Activated CD4-positive, alpha-beta T cell treated with anti-CD3 and anti-CD28 coated beads for 48 hours (primary cell): ENCODE measurements at places on chromosomes 4 and X.

GRCh38 chr4:185424905-185425646 lies 688 bp downstream of the UFSP2 start:
- DNase-seq = no peak

DNA sequence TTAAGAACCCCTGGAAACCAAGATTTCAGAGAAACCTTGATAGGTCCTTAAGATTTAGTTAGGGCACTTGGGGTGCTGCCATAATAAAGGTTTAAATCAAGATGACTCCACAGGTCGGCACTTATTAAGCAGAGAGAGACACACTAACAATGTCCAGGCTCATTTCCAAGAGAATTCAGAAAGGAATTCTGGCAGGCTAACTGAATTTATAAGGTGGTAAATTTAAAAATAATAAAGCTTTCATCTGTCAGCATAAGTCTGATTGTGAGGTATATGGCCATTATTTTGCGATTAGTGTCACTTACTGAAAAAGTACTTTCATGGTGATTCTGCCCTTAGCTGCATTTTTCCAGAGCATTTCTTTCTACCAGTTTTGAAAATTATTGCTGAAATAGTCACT lies 472.7 kb downstream of the ARAP2 start:
- DNase-seq = no peak

DNA sequence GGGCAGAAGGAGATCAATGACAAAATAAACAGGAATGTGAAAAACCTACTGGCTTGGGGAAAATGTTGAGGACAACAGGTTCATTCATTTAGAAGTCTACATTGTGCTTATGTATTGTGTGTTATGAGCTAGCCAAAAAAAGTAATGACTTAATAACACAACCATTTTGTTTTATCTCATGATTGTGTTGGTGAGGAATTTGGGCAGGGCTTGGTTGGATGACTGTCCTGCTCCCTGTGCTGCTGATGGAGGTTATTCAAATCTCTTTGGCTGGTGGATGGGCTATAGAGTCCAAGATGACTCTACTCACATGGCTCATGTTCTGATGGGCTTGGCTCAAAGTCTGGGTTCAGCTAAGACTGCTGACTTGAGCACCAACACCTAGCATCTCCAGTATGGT lies 116.3 kb downstream of the HS3ST1 start:
- no peak for DNase-seq

DNA sequence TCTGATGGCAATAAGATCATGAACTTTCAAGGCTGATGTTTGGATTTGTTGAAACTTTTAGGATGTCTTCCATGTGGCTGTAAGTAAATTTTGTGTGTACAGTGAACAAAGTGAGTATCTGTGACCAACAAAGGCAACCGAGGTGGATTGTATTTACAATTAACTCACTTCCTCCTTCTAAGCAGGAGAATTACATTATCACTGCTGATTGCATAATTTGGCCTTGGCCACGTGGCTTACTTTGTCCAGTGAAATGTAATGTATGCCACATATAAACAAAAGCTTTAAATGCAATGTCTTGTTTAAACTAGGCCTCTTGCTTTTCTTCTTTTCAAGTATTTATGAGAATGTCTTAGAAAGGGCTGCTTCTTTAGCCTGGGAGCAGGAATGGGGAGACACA lies 66.3 kb upstream of the MAD2L1 start:
- no peak for DNase-seq

DNA sequence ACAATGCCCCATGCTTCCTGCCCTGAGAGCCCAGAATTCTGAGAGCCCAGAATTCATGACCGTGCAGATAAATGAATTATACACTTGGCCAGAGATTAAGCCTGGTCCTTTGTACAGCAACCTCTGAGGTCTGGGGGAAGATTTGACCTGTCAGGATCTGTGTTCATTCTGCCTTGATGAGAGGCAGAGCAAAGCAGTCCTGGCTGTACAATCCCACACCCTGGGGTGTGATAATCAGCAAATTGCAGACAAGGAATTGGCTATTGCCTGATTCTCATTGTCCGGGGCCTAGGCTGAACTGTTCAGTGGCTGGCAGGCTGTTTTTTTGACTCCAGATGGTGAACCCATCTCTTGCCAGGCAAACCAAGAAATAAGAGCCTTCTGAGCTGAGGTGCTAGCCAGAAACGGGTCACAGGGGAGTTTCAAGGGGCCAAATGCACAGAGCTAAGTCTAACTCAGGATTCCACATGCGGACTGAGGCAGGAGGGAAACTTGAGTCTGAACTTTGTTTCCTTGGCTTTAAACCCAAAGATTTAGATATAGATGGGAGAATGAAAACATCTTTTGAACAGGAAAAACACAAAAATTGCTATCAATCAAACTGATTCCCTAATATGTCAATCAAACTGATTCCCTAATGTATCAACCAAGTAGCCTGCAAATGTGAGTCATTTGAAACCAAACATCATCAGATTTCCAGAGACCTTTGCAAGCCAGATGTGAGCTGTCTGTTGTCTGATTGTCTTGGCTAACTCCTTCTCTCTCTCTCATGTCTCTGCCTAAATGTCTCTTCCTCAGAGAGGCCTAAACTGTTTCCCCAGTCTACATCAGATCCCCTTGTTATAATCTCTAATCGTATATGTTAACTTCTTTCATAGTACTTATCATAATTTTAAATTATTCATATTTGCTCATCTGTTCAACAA lies 159.3 kb downstream of the ATG4A start:
- DNase-seq = no peak

- no peak for DNase-seq
These were observed 14.0 kb upstream of the FGF5 start for GRCh38 chr4:80252427-80252826.

DNA sequence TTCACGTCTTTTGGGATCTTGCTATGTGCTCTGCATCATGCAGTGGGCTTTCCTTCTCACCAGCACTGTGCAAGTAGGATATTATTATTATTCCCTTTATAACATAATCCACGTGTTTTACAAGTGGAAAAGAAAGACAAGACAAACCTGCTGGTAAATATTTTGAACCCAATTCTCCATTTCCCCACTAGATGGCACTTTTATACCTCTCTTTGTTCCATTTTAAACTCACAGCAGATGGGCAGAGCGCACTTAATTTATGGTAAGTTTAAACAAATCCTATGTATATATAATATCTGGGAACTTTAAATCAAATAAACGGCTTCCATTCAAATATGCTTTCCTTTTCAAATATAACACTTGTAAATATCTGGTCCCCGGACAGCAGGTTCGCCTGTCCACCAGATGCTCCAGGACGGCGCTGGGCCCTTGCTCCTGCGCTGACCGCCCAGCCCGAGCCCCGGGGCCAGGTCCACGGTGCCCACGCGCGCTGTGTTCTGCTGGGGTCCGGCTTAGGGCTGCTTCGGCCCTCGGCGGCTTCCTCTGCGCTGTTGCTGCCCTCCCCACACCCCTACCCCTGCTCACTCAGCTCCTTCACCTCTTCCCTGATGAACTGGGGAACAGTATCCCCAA lies 31.1 kb downstream of the F11 start:
- DNase-seq = no peak

DNA sequence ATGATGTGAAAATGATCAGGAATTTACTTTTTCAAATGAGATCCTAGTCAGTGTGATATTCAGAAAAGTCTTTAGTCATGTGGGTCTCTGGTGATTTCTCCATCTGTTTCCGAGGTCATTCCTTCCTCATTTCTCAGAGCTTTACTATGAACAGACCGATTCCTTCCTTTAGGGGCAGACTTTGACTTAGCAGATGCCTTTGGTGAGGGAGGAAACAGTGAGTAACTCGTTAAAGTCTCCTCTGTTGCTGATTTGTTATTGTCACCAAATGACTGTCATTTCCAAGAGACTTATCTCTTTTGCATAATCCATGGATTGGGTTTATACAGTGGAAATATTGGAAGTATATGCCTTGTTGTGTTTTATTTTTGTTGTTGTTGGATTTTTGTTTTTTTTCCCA lies 76.2 kb upstream of the CD99 start:
- DNase-seq = no peak
